Transverse colon (tissue), 4 donors: ENCODE measurements at places on chromosomes 3 and 15. TPM values are rescaled to one million over a fixed set of nuclear protein-coding genes. Genes with fewer than 3 reads are reported as not detected.

Gene SPTBN5
- total RNA-seq: 0.75 TPM

Gene CFAP44
- total RNA-seq: 12.3 TPM

Gene CD276
- total RNA-seq: 62.5 TPM

Gene IQCF6
- not detected for total RNA-seq

Gene SLC22A13
- total RNA-seq: 0.60 TPM

Gene ILDR1
- total RNA-seq: 19.2 TPM

Gene CACNA2D3
- total RNA-seq: 3.4 TPM

DNA sequence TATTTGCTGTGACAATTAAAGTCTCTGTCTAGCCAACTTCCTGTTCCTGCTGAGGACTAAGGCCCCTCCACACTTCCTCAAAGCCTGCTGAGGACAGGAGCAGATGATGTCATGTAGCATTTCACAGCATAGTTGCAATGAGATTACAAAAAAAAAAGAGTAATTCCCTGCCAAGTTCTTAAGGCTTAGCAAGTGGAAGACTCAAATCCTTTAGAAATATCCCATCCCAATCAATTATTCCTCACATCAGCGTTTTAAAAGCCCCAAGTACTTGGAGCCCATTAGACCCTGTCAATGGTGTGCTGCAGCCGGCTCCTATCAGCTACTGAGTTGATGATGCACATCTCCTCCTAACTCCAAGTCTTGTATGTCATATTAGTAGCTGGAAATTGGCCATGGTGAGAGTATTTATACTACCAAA lies 51.7 kb downstream of the TRANK1 start:
- no peaks in the 10 kb centered on the region for H3K36me3 ChIP-seq
- H3K4me1 ChIP-seq: no peaks in the 10 kb centered on the region
- H3K4me3 ChIP-seq: no peak overlapping the region
- no peaks in the 10 kb centered on the region for H3K27me3 ChIP-seq
- no peak overlapping the region for H3K27ac ChIP-seq
- no peak for DNase-seq

GRCh38 chr15:40054855-40055575 lies 16.0 kb upstream of the SRP14 start:
- no peak overlapping the region for H3K4me3 ChIP-seq
- H3K27ac ChIP-seq: peak overlapping the region; percentile 80
- H3K27me3 ChIP-seq: no peaks in the 10 kb centered on the region
- H3K4me1 ChIP-seq: peaks cover 49% of the 10 kb centered on the region

- no peaks in the 10 kb centered on the region for H3K27me3 ChIP-seq
- DNase-seq: no peak
- H3K4me3 ChIP-seq: no peak overlapping the region
- H3K27ac ChIP-seq: no peak overlapping the region
- no peaks in the 10 kb centered on the region for H3K4me1 ChIP-seq
Observed at GRCh38 chr3:62248734-62249483, 124.4 kb downstream of the FEZF2 start.

- no peaks in the 10 kb centered on the region for H3K27me3 ChIP-seq
- no peaks in the 10 kb centered on the region for H3K4me1 ChIP-seq
- DNase-seq: peak; percentile 6
- no peak overlapping the region for H3K4me3 ChIP-seq
- H3K27ac ChIP-seq: no peak overlapping the region
Observed at GRCh38 chr3:113485161-113485609, 29.8 kb downstream of the SPICE1 start.

DNA sequence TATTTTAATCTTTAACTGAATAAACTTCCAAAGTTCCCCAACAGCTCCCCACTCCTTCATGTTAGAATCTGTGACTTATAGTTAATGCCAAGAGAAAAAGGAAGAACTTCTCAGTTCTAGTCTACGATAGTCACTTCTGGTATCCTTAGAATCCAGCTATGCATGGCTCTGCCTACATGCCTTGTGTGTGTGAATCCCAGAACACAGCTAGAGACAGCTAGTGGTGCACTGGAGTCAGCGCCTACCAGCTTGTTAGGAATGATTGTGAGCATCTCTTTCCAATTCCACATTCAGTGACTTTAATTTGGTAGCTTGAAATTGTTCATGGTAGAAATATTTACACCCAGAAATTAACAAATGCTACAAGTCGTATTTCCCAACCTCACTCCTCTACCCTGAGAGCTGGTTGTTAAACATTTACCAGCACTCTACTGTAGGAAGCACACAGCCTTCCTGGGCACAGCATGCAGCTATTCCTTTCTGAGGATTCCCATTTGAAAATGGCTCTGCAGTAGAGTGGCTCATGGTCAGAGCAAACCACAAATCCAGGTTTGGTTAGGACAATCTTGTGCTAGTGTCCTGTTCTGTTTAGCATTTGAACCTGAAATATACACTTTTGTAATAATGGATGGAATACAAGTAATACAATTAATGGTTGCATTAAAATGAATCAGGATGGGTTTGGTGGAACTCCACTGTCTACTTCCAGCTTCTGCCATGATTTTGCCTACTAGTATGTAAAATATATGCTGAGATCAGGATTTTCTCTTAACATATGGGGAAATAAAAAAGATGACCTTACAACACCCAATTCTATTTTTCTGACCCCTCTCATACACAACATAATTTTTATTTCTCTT lies 371.0 kb upstream of the GBE1 start:
- H3K27ac ChIP-seq: no peak overlapping the region
- H3K4me1 ChIP-seq: no peaks in the 10 kb centered on the region
- no peaks in the 10 kb centered on the region for H3K27me3 ChIP-seq

DNA sequence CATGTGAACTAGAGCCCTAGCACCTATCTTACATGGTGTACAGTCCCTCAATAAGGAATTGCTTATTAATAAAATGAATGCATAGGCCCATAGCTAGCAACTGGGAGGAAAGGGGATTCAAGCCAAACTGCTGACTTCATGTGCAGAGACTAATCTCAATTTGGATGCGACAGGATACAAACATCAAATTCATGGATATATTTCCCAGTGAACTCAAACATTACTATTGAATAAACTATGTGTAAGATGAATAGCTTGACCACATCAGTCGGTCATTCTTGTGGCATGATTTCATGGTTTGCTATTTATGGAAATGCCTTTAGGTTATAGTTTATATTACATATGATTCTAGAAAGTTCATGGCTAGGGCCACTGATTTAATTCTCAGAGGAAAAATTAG lies 268.6 kb upstream of the SLITRK3 start:
- H3K36me3 ChIP-seq: no peaks in the 10 kb centered on the region
- H3K27me3 ChIP-seq: no peaks in the 10 kb centered on the region
- H3K4me3 ChIP-seq: no peak overlapping the region
- no peak for DNase-seq
- H3K4me1 ChIP-seq: no peaks in the 10 kb centered on the region

DNA sequence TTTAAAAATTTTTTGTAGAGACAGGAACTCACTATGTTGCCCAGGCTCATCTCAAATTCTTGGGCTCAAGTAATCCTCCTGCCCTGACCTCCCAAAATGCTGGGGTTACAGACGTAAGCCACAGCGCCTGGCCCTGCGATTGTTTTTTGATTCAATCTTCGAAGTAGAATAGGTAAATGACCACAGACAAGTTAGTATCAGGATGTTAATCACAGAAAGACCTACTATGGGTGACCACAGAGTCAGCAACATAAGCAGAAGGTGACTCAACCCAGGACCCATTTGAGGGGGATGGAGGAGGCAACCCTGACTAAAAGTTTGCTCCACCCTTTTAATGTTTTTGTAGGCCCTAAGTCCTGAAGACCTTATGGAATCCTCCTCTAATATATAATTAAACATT lies 10.0 kb upstream of the USP3 start:
- H3K36me3 ChIP-seq: no peaks in the 10 kb centered on the region
- H3K27ac ChIP-seq: no peak overlapping the region
- peaks cover 10% of the 10 kb centered on the region for H3K4me1 ChIP-seq
- DNase-seq: no peak

GRCh38 chr15:89361451-89362202 lies 27.0 kb upstream of the POLG start:
- no peaks in the 10 kb centered on the region for H3K36me3 ChIP-seq
- no peak overlapping the region for H3K4me3 ChIP-seq
- H3K27me3 ChIP-seq: peaks cover 96% of the 10 kb centered on the region
- H3K4me1 ChIP-seq: peaks cover 22% of the 10 kb centered on the region
- DNase-seq: peak; percentile 46

- H3K4me3 ChIP-seq: no peak overlapping the region
- no peak overlapping the region for H3K27ac ChIP-seq
- H3K4me1 ChIP-seq: no peaks in the 10 kb centered on the region
- H3K36me3 ChIP-seq: peaks cover 4% of the 10 kb centered on the region
- H3K27me3 ChIP-seq: no peaks in the 10 kb centered on the region
Observed at GRCh38 chr15:30953183-30953582, 38.2 kb downstream of the MTMR10 start.
